ENCODE measurements at places on chromosomes 2 and 18. TPM values are rescaled to one million over a fixed set of nuclear protein-coding genes. Genes with fewer than 3 reads are reported as not detected.

Gene COBLL1
- total RNA-seq = 4.3 TPM

Gene ZC3H15
- 57.1 TPM for total RNA-seq

Gene CPLX4
- not detected for total RNA-seq

Gene KIAA2012
- not detected for total RNA-seq

Gene IL36B
- total RNA-seq = not detected
